ENCODE measurements at places on chromosomes 11 and 22.

DNA sequence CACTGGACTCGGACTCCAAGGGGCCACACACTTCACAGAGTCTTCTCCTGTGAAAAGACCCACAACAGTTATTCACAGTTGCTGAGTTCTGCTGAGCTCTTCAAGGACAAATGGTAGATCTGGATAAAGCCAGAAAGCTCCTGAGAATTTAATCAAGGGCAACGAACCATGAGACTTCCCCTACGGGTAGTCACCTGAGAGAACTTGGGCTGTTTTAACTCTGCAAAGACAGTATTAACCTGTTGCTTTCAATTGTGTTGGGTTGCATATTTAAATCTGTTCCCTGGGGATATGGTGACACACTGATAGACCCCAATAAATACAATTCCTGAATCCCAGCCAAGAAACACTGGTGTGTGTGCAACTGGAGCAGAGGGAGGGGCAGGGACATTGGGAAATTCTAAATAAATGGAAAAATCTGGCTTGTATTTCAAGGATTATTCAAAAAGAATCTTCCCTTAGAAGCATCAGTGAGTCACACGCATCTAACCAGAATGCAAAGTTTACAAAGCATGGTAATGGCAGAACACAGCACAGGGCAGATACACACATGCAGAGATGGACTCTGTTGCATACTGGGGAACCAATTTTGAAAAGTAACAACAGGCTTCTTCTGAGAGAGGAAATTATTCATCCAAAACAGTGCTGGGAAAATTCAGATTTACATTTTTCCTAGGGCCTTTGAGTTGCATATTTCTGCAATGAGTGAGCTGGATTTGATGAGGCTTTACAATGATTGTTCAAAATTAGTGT lies 4.0 kb downstream of the KCNJ1 start:
- DNase-seq, result no peak

DNA sequence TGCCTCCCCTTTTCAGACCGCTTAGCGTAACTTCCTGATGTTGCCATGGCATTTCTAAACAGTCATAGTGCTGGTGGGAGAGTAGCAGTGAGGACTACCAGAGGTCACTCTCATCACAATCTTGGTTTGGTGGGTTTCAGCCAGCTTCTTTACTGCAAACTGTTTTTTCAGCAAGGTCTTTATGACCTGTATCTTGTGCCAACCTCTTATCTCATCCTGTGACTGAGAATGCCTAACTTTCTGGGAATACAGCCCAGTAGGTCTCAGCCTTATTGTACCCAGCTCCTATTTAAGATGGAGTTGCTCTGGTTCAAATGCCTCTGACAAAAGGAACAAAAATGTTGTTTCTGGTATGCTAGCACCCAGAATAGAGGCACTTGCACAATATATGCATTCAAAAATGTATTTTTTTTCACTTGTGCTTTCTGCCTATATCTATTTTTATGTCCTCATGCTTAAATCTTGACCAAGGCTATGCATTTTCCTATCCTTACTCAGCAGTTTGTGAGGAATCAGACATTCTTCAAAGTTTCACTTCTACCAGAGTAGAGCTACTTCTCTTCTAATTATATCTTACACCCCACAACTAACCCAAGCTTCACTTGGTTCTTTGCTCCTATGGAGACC lies 16.1 kb upstream of the OR51M1 start:
- DNase-seq, result no peak

DNA sequence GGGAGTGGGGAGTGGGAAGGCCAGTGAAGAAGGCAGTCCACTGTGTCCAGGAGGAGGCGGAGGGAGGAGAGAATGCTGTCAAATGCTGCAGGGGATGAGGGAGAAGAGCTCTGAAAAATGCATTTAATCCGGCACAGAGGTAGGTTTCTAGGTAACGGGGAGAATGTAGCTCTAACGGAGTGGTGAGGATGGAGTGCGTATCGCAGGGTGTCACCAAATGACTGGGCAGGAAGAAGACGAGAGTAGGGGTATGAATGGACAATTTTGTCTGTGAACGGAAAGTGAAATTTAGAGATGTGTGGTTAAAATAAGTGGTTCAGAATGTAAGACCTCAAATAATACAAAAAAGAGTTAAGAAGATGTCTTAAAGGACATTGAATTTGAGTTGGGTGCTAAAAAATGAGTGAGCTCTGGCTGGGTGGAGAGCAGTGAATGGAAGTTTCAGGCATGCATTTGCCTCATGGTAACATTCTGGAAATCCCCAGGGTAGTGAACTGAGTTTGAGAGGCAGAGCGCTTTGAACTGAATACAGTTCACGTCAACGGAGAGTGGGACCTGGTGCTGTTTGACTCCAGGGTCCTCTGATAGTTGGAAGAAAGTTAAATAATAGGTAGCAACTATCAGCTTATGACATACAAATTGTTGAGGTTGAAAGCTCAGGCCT lies 81.3 kb upstream of the CADM1 start:
- no peak for DNase-seq

GRCh38 chr11:64694026-64694755 lies 28.8 kb downstream of the NRXN2 start:
- DNase-seq, result no peak

GRCh38 chr11:116261606-116262005 lies 511.2 kb downstream of the BUD13 start:
- no peak for DNase-seq
